GM04503 (cell line): ENCODE measurements at places on chromosomes 5 and 9.

GRCh38 chr5:136057401-136058038 is 28.7 kb downstream of the TGFBI start:
- no peak for DNase-seq

DNA sequence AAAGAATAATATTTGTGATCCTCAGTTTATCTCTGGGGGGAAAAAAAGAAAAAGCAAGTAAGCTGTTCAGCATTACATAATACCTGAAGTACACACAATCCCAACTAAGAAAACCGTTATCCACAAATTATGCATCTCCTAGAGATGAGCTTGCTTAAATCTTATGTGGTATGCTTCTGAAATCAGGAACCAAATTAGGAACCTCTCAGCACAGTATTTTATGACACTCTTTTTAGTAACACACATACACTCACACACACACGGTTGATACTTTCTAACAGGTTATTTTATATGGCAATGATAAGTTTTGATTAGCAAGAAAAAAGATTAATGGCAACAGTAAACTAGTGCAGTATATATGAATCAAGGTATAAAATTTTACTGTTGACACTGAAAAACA is 1.2 kb upstream of the ZNF510 start:
- DNase-seq: no peak

GRCh38 chr5:3036041-3036788 is 284.7 kb upstream of the IRX2 start:
- no peak for DNase-seq

- no peak for DNase-seq
Measured at GRCh38 chr5:14744296-14745187, 80.0 kb downstream of the OTULIN start.

GRCh38 chr5:34894716-34895115 is 20.6 kb downstream of the RAD1 start:
- no peak for DNase-seq

- DNase-seq: no peak
Measured at GRCh38 chr5:89277816-89278215, 394.8 kb upstream of the MEF2C start.

- DNase-seq: no peak
Measured at GRCh38 chr9:19989213-19989612, 200.4 kb upstream of the SLC24A2 start.

DNA sequence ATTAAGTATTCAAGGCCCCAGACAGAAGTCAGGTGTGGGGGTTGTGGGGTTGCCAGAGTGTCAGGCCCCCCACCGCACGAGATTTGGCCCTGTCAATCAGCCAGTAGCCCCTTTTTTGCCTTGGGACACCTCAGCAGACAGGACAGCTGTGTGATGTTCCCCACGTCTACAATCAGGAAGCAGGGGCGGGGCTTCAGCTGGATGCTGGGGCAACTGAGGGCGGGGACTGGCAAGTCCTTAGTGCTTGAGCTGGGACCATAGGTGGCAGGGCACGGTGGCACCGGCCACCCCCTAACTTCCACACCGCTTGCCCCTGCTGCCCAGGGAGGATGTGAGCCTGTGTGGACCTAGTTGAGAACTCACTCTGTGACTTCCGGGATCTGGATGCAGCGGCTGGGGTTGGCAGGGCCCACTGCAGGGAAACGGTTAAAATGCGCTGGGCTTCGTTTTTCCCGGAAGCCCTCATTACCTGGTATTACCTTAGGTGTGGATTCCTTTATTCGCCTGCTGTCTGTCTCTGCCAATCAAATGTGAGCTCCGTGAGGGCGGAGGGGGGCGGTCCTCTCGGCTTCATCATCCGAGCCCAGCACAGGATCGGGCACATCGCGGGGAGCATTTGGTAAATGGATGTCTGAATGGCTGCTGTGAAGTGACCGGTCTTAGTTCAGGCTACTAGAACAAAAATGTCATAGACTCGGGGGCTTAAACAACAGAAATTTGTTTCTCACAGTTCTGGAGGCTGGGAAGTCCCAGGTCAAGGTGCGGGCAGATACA is 7.5 kb upstream of the GTF3C5 start:
- DNase-seq: no peak

DNA sequence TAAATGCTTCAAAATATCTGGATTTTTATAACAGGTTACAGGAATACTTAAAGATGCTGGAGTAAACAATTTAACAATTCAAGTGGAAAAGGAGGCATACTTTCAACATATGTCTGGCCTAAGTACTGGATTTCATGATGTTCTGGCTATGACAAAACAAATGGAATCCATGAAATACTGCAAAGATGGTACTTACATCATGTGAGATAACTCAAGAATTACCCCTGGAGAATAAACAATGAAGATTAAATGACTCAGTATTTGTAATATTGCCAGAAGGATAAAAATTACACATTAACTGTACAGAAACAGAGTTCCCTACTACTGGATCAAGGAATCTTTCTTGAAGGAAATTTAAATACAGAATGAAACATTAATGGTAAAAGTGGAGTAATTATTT is 35.6 kb downstream of the SLC30A5 start:
- DNase-seq: peak; percentile 44

DNA sequence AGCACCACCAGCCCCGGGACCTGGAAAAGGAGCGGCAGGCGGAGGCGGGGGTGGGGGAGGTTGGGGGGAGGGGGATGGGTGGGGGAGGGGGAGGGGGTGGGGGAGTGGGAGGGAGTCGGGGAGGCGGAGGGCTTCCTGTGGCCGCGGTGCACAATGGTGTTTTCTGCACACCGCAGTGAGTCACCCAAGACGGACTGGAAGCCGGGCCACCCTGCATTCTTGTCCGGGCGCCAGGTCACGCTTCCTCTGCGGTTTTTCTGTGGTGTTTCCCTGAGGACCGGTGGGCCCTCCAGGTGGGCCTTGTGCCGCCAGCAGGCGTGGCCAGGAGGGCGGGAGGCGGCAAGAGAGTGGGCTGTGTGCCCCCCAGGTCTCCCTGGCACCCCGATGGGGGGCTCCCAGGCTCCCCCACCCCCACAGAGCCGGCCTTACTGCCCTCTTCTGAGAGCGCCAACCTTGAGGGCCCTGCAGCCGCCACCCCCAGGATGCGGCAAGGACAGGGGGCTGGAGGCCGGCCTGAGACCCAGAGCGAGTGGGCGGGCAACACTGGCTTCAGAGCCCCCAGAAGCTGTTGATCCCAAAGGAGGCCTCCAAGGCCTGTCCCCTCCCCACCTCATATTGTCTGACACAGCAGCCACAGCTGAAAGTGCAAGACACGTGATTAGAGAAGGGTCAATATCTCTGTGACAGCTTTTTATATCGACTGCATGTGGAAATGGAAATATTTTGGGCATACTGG is 11.1 kb downstream of the EXD3 start:
- DNase-seq: no peak

DNA sequence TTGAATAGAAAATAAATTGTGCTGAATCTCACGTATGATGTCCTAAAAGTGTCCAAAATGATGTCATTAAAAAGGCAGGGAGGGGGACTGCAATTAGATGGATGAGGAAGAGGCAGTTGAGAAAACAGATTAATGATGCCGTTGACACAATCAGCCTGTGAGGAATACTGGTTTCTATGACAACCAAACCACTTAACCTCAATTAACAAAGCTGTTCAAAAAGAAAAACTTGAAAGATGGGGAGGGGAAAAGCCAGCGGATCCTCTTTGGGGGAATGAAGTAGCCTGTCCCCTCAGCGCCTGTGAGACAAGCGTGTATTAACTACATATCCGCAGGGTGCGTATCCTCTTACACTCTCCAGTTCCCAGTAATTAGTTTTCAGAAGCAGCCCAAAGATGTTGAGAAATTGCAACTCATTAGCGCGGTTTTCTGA is 160.7 kb downstream of the TTC39B start:
- DNase-seq: no peak

DNA sequence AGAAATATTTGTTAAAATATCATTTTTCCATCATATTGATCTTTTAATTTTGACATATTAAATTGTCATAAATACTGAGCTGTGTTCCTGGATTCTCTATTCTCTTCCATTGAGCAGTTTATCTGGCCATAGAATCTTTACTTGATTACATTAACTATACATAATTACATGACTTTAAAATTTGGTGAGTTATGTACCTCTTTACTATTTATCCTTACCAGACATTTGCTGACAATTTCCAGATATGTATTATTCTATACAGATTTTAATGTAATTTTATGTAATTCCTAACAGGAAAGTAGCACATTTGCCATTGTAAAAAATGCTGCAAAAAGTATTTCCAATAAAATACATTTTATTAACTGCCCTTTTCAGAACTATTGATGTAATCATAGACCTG is 770.3 kb downstream of the KCTD16 start:
- DNase-seq: no peak

- DNase-seq: no peak
Measured at GRCh38 chr5:72817076-72817481, 618 bp downstream of the TNPO1 start.

DNA sequence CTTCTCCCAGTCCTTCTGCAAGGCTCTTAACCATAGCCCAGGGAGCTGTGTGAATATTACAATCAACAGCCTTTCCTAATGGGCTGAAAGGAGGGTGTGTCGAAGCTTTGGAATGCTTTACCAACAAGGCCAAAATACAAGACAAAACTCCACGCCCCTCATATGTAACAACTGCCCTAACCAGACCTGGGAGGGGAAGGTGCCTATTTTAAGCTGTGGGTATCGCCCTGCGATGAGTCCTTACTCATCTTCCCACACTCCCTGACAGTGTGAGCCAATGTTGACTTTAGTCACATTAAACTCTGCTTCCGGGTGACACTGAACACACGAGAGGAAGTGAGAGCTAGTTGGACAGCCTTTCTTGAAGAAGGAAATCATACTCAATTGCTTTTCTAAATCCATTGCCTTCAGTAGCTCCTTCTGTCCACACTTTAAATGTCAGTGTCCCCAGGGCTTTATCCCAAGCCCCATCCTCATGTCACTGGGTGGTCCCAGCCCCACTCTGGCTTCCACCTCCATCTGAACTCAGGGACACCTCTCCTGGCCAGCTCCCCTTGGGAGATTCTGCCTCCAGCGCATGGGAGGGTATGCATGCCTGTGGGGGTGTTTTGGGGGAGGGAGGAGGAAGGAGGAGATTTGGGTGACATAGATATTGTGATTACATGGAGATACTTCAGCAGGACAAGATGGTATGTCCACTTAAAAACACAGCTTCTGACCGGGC is 6.5 kb upstream of the TBC1D9B start:
- peak; percentile 56 for DNase-seq

DNA sequence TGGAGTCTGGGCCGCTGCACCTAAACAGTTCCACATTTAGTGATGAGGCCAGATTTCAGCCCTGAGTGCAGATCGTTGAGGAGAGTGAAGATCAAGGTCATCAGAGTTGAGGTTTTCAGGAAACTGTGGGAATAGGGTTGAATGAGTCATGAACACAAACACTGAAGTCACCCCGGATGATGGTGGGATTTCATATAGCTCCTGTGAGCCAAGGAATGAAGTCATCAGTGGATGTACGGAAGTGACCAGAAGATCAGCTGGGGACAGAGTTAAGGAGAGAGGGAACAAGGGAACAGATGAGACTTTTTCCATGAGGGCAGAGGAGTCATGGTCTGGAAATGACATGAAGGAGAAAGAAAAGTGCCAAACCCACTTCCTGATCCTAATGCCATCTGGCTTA is 36.5 kb downstream of the PALM2AKAP2 start:
- DNase-seq: peak; percentile 98

- DNase-seq: no peak
Measured at GRCh38 chr5:158845941-158846340, 253.8 kb downstream of the EBF1 start.

DNA sequence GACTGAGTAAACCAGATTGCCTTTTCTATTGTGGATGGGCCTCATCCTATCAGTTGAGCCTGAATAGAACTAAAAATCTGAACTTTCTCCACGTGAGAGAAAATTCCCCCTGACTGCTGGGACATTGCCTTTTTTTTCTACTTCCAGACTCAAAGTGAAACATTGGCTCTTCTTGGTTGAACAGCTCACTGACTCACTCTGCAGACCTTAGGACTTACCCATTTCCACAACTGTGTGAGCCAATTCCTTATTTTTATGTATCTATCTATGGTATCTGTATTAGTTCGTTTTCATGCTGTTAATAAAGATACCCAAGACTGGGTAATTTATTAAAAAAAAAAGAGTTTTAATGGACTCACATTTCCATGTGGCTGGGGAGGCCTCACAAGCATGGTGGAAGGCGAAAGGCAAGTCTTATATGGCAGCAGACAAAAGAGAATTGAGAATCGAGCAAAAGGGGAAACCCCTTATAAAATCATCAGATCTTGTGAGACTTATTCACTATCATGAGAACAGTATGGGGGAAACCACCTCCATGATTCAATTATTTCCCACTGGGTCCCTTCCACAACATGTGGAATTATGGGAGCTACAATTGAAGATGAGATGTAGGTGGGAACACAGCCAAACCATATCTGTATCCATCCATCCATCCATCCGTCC is 306.7 kb upstream of the SLC24A2 start:
- DNase-seq: no peak

- DNase-seq: peak; percentile 61
Measured at GRCh38 chr5:172659909-172660628, 19.0 kb downstream of the NEURL1B start.

GRCh38 chr5:152472083-152472482 is 67.0 kb upstream of the NMUR2 start:
- DNase-seq: no peak

DNA sequence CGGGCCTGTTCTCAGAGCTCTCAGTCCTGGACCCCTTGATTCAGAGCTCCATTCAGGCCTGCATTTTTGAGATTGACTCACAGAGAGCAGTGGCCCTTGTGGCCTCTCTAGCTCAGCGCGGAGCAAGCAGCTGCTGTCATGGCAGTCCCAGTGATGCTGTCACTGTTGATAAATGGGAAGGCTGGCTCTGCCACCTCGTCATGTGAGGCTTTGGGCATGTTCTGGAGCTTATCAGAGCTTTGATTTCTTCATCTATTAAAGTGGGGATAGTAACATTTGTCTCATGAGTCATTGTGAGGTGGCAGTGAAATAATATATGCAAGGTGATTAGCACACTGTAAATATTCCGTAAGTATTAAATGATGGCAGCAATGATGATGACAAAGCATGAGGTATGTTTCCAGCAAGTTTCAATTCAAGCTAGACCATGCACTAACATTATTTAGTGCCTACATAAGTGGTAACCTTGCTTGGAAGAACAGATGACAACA is 126.4 kb upstream of the CXCL14 start:
- no peak for DNase-seq

GRCh38 chr9:134896834-134897583 is 16.4 kb downstream of the FCN2 start:
- no peak for DNase-seq

DNA sequence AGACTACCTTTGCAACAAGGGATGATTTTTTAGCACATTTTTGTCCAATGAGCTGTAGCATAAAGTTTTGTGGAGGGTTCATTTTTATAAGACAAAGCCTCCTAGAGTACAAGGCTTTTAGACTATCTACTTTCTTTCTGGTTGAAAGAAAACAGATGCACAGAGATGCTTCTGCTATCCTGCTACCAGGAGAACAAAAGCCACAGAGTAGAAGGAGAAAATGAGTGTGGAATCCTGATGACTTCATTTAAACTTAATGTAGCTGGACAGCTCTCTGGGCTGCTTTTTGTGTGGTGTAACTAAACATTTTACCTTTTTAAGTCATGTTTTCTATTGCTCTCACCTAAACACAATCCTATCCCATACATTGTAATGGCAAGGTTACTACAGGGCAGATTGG is 1009.4 kb downstream of the TLE1 start:
- DNase-seq: no peak
